ENCODE measurements at places on chromosomes 2 and 18.
A peak's percentile ranks its signal among the peaks of the same experiment; 100 is the strongest.

- no peak for DNase-seq
Observed at GRCh38 chr2:233307565-233307964, at the start of gene SAG. Gene SAG, plus strand, starts transcription at chr2:233307816. Its CDS starts 1,374 bp downstream, at chr2:233309190.

DNA sequence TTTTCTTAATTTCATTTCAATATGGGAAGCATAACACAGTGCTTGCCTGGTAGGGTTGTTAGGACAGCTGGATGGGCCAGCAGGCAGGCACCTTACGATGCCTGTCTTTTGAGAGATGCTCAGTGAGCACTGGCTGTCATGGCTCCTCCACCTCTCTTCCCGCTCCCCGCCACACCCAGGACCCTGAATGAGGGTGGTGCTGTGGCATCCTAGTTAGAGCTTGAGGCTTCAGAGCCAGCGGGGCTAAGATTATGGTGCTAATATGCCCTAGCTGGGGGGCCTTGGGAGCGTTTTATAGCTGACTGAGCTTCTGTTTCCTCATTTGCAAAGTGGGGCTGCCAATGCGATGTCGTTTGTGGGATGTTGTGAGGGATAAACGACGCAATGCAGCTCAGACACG lies 37.7 kb downstream of the ASB1 start:
- no peak for DNase-seq

DNA sequence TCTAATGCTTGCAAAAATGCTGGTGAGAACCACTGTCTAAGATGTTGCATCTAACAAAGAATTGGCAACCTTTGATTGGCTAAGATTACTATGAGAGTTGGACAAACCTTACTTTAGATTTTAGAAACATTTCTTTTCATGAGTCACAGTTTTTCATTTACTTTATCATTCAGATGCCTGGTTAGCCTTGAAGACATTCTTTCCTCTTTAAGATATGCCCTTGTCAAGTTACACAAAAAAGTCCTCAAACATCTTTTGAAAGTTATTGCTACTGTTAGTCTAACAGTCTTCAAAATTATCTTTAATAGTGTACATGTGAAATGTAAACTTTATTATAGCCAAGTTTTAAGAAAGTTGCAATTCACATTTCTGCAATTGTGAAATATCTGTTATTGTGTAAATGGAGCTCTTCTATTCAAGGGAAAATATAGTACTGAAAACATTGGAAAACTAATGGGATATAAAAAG lies 276.3 kb downstream of the RND3 start:
- no peak for DNase-seq

- DNase-seq: no peak
Observed at GRCh38 chr18:34976123-34976522, 65.1 kb upstream of the MAPRE2 start.

DNA sequence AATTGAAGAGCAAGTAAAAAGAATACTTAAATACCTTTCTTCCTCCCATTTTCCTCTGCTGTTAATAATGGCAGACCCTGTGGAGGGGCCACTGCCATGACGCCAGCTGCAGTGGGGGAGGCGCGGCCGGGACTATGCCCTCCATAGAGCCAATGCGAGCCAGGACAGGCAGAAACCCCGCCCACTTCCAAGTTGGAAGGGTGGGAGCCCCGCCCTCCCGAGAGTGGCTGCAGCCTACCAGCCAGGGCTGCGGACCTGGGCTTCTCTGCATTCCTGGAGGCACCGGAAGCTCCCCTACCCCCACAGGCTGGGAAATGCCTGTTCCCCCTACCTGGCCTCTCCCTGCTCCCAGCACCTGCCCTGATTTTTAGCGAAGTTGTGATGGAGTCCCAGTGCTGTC lies 439.4 kb upstream of the CDH19 start:
- DNase-seq: no peak

GRCh38 chr2:190477661-190478454 lies 56.7 kb downstream of the NEMP2 start:
- DNase-seq: no peak

DNA sequence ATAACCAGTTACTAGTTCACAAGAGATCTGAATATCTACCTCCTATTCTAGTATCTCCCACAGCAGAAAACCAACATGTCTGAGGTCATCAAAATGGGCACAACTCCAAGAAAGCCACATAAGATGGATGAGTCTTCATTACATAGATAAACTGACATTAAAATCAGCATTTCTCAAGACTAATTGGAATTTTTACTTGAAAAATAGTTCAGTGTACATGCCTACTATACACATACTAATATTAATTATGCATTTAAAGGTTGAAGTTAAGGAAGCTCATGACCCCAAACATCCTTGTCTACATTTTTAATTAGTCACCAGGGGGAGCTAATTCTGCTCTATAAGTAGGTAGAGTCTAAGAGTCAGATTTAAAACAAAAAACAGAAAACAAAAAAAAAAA lies 41.9 kb downstream of the ZNF521 start:
- no peak for DNase-seq

- no peak for DNase-seq
Observed at GRCh38 chr2:67502346-67503065, 105.4 kb downstream of the ETAA1 start.

GRCh38 chr2:85712849-85713612 lies 18.9 kb downstream of the GNLY start:
- peak; percentile 35 for DNase-seq

DNA sequence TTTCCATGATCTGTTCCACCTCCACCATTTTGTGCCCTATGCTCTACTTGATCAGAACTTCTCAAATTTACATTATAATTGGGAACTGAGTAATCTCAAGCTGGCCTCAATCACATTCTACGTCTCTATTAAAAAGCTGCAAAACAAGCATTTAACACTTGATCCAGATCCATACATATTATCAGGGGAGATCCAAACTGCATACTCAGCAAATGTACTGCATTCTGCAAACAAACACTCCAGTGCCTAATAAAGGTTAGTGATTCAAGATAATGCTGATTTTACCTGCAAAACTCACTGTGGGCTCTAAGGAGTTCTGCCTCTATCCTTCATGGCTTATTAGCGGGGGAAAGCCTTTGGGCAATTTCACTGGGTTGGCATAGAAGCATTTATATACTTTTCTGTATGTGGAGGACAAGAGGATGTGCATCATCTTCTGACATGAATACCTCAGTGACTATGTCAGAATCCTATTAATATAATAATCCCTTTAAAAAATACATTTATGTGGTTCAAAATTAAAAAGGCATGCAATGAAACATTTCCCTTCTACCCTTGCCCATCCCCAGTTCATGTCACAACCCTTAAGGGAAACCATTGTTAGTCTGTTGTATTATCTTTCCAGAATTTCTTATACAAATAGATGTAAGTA lies 40.2 kb downstream of the GALNT14 start:
- DNase-seq: no peak

DNA sequence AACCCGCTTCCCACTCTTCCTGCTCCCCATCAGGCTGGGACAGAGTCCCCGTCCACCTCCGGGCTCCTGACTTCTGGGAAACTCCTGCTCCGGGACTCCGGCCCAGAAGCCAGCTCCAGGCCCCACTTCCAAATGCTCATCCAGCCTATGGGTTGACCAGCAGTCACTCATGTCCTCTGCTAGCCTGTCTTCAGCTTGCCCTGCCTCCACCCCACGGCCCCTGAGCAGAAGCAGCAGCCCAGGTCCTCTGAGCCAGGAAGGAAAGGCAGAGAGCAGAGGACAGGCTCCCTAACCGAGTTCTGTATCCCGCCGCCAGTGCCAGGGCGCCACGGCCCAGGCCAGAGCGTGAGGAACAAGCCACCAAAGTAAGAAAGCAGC lies 86.4 kb upstream of the ID2 start:
- DNase-seq: no peak

DNA sequence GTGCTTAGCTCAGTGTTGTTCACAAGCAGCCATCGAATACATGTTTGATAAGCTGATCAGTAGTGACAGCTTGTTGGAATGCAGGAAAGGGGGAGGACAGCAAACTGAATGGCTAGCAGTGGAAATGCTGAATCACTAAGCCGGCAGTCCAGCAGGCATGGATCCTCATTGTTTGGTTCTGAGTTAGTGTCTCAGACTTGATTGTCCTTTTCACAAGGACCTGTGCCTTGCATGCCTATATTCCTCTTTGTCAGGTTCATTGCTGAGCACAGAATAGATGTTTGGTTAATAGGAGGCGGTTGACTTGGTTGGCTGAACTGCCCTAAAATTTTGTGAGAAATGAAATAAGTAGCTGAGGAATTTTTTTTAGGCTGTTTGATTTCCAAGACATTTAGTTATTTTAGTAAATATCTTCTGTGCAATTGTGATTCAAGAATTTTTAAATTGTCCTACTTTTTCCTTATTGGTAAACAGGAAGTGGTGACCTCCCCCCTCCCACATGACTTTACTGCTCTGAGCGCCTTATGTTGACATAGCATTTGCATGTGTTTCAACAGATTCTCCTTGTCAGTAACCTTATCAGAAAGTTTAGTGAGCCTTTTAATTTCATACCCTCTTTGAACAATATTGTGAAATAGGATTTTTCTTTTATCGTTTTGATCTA lies 21.4 kb upstream of the STON1 start:
- no peak for DNase-seq

DNA sequence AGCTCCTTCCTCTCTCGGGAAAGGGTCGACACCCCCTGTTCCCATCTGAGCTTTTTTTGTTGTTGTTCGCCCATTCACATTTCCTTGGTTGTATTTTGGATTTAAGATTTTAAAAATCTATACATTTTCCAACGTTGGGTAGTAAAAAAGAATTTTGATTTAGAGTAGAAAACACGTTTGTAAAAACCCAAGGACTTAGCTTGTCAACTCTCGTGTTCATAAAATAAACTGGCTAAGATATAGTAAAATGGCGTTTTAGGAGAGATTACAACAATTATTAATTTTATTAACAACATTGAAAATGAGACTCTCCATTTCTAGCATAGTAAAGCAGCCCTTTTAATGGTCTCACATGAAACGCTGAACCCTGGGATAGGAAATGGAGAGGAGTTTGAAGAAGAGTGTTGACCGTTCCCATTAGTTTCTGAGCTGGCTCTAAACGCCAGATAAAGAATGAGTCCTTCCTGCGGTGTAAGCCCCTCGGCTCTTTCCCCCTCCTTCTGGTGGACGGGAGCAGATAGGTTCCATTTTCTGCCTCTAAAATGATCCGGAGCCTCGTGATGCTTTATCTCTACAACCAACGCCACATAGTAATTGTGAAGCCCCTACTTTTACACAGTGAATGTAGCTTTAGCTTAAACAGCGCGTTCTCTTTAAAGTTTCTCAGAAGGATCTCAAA lies 24.0 kb upstream of the ZNF516 start:
- DNase-seq: no peak

DNA sequence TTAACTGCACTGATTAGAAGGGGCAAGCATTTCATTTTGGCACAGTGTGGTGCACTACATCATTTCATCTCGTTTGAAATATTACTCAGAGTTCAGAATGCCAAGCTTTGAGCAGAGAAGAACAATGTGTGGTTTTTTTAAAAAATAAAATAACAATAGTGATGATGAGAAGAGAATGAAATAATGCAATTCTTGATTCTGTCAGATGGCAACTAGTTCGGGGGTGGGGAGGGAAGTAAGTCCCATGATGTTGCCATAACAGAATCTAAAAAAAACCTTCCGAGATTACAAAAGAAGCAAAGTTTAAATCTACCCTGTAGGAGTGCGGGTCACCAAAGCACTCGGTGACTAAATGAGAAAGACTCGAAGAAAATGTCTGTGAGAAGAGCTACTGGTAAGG lies 490.4 kb downstream of the NR4A2 start:
- DNase-seq: no peak

DNA sequence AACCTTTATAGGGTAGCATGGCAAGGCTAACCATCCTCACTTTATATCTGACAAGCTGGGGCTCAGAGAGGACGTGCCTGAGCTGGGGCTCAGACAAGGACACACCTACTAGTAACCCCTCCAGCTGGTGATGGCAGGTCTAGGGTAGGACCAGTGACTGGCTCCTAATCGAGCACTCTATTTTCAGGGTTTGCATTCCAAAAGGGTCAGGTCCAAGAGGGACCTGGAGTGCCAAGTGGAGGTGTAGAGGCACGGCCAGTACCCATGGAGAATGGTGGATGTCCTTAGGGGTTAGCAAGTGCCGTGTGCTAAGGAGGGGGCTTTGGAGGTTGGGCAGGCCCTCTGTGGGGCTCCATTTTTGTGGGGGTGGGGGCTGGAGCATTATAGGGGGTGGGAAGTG lies 1.2 kb upstream of the DES start:
- no peak for DNase-seq

DNA sequence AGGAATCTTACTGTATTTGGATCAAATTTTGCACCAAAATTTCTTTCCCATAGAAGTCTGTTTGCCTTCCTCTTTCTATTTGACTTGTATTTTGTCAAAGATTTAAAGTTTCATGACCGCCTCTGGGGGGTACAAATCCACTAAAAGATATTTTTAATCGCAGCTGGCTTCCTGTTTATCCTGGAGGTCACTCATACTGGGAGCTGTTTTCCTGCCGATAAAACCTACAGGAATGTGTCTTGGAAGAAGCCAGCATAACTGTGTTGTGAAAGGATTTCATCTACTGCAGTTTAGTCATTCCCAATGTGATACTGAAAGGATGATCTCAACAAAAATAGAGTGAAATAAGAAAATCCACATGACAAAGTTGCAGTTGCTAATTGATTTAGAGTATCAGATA lies 184.0 kb downstream of the RIT2 start:
- no peak for DNase-seq

GRCh38 chr2:80621656-80622055 lies 317.1 kb upstream of the LRRTM1 start:
- no peak for DNase-seq

DNA sequence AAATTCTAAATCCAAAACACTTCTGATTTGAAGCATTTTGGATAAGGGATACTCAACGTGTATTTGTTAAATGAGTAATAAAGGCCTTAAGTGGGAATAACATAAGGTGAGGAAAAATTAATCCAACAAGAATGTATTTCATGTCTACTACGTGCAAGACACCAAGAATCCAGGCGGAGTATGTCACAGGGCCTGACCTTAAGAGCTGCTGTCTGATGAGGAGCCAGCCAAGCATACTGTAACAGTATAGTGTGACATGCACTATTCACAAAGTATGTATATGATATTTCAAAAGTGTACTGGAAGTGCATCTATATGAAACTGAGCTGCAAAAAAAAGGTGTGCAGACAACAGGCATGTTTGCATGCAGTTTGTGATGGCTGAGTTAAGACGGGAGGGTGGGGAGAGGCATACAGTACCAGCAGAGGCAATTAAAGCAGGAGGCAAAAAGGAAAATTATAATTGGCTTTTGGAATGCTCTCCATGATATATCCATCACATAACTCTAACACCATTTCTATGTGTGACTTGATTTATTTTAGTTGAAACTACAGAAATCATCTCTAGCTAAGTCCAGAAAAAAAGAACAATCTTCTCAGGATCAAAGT lies 18.2 kb downstream of the IWS1 start:
- DNase-seq: no peak

All from activated CD8-positive, alpha-beta memory T cell treated with anti-CD3 and anti-CD28 coated beads, Interleukin-2, amount 50 U/mL, for 48 hours (primary cell).